ENCODE measurements at places on chromosomes 2 and 18.

DNA sequence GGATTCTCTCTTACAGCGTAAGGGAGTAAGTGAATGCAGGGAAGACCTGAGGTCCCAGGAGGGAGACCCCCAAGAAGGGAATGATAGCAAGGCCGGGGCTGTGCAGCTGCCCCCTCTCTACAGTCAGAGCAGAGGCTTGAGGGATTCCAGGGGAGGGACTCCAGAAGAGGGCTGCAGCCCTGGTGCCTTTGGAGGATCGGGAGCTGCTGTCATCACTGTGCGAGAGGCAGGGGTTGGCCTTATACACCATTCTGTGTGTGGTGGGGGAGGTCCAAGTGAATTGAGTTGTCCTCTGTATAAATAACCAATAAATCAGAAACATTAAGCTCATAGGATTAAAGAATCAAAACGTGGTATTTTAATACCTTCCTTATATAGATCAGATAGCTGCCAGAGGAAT lies 114.9 kb downstream of the GLI2 start:
- DNase-seq = no peak

DNA sequence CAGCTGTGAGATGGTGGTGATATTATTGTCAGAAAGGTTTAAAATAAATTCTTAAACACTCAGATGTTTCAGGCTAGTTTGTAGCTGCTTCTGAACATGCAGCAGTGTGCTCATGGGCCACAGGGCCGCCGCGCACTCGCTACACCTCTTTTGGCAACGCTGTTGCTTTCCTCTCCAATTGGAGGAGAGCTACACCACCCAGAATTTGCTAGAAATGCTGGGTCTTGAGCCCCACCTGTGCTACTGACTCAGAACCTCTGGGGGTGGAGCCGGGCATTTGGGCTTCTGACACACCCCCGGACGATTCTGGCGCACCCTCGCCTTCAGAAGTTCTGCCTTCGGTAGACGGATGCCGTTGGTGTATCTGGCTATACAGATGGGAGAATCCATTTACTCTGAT lies 15.7 kb downstream of the LRRFIP1 start:
- no peak for DNase-seq

DNA sequence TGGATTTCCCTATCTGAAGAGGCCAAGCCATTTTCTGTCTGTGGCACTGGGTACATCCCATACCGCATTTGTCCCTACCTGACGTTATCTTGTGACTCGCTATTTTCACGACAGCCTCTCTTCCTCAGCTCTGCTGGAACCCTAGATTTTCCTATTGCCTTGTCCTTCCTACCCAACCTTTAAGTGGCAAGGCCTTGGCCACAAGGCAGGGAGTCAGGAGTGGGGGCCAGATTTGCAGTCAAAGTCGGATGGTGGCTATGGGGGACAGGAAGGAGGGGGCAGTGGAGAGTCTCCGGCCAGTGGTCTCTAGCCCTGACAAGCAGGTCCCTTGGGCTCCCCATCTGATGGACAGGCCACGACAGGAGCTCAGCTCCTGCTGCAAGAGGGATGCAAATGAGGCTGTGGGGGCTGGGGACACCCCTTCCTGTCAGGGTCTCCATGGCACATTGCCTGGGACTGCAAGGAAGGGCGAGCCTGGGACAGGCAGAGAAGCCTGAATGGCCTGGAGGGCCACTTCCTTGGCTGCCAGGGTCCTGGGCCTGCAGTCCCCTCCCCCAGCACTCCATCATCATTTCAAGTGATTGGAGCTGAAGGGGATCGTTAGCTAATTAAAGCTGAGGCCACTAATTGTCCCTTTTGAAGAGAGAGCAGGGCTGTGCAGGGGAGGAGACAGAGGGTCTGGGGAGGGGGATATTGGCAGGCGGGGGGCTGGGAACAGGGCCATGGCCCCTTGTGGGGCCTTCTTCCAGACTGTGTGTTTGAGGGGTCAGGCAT lies 6.3 kb upstream of the ECEL1 start:
- no peak for DNase-seq

GRCh38 chr2:212245880-212246279 lies 292.7 kb downstream of the ERBB4 start:
- DNase-seq = no peak

DNA sequence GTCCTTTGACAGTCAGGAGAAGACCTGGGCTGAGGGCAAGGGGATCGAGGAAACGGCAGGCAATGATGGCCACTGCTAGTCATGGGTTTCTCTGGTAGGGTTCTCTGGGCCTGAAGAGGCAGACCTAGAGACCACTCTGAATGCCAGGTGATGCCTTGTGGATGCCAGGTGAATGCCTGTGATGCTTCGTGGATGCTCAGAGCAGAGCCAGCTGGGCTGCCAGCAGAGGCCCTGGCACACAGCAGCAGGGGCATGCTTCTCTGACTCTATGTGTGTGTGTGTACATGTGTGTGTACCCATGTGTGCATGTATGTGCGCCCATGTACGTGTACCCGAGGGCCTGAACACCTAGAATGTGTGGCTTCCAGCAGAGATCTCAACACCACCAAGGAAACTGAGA lies 172.0 kb downstream of the TNS1 start:
- no peak for DNase-seq

DNA sequence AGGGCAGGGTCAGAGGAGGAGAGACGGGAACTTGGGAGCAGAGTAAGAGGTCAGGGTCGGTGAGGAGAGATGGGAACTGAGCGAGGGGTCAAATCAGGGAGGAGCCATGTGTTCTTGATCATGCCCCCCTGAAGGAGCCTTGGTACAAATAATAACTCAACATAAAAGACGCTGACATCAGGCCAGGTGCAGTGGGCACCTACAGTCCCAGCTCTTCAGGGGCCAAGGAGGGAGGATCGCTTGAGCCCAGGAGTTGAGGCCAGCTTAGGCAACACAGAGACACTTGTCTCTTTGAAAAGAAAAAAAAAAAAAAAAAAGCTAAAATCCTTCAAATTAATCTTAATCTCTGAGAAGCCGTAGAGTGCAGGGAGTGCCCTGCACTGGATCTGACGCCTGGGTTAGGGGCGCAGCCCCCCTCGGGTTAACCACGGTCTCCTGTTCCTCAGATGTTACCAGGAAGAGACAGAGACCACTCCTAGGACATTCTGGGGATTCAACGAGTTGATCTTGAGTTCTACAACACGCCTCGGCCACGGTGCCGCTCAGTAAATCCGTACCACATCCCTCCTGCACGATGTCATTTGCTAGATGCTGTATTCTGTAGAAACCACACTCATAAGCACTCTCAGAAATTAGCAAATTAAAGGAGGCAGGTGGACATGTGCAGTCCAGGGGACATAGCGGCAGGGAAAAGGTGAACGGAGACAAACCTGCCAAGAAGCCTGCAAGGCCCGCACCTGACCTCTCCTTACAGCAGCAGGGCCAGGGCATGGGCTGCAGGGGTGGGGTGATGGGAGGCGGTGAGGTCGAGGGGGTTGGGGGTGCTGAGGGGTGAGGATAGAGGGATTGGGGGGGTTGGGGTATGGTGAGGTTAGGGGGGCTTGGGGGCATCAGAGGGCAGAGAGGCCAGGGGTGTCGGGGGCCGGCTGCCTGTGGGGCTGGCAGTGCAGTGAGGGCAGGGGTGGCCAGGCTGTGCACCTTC lies 29.2 kb downstream of the SLC66A2 start:
- no peak for DNase-seq

GRCh38 chr18:76988827-76989646 lies 143.5 kb downstream of the MBP start:
- DNase-seq = no peak

DNA sequence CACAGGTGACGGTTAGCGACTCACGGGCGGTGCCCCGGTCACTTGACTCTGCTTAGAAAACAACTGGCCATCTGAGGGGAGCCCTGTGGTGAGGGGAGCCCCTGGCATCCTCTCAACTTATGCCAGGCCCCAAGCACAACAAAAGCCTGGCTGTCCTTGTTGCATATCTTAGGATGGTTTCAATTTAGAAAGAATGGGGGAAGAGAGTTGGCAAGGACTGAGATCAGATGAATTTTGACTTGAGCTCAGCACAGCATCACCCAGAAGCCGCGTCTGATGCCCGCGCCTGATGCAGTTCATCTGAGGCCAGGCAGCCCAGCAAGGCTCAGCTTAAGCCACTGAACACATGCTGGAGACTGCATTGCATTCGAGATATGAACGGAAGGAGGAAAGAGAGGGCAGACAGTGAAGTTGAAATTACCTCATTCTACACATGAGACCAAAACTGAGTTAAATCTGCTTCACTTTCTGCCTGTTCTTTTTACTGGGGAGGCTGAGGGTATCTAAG lies 36.8 kb downstream of the MYT1L start:
- DNase-seq = no peak

DNA sequence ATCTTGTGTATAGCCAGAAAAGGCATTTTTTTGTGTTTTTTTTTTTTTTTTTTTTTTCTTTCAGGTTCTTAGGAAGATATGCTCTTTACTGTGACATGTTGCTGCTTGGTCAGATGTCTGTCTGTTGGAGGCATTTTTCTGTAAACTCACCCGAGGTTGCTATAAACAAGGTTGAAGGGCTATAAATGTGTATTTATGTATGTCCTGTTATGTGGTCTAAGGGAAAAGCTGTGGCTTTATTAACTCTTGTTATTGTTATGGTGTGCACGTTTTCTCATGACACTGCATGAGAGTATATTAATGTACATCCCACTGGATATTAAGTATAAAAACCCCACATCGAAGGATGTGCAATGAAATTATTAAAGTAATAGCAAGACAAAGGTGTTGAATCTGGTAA lies 102.0 kb downstream of the ZNF532 start:
- no peak for DNase-seq

DNA sequence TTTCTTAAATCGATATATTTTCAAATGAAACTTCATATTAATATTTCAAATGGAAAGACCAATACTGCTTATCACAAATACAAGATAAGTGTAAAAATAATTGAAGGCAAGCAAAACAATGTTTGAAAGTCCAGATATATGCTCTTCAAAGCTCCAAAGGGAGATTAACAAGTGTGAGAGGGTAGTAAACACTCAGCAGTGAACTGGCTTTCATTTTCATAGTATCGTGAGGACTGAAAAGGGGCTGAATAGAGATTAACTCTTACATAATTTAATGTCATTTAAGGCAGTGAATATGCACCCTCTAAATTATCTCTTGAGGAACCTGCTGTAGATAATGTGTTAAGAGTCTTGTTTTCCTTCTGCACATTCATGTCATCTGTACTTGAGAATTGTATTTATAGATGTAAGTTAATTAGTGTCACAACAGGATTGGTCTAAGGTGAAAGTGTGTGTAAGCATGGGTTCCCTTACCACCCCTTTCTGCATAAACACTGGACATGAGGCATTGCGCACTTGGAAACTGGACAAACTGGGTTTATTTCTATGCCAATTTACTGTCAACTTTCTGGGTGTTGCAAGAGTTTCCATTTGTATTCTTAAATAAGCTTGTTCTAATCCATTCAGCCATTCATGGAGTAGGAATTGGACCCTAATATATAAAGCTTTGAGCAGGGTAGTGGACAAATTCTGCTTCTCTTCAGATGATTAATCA lies 76.7 kb upstream of the SESTD1 start:
- no peak for DNase-seq

- no peak for DNase-seq
Measured at GRCh38 chr2:208285853-208286252, 19.8 kb downstream of the PIKFYVE start.

DNA sequence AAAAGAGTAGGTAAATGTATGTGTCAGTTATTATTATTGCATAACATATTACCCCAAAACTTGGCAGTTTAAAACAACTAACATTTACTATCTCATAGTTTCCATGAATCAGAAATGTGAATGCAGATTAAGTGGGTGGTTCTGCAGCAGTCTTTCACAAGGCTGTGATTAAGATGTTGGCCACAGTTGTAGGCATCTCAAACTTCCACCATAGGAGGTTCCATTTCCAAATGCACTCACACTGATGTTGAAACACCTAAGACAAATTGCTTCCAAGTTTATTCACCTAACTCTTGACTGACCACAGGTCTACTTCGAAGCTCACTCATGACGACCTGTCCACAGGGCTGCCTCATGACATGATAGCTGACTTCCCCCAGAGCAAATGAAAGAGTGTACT lies 360.8 kb downstream of the GRB14 start:
- no peak for DNase-seq

- no peak for DNase-seq
Measured at GRCh38 chr18:45719106-45719505, 4.9 kb upstream of the SLC14A1 start.

DNA sequence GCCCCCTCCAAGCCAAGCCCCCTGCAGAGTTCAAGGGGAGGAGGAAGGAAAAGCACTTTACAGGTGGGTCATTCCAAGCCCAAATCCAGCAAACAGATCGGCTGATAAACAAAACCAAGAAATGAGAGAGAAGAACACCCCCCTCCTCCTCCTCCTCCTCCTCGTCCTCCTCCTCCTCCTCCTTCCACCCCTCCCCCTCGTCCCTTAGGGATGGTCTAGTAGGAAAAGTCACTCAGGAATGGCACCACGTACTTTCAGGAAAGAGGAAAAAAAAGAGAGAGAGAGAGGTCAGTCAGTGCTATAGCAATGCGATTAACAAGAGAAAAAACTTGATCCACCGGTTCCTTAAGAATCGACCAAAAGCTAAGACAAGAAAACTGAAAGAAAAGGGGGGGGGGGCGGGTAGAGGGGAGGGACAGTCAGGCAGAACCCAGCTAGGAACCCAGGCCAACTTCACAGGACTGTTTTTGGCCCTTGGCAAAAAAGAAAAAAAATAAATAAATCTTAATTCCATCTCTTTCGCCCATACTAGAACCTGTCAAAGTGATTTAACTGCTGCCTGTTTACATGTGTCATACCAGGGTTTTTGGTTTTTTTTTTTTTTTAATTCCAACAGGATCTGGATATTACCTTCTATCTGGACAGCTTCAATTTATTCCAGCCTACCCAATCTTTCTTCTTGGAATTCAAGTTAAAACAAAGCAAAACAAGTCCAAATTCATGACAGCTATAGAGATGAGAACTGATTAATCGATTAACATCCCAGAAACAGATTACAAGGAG lies 906 bp downstream of the IKZF2 start:
- DNase-seq = peak; percentile 35

- DNase-seq = no peak
Measured at GRCh38 chr2:179686718-179687342, 174.6 kb downstream of the ZNF385B start.

DNA sequence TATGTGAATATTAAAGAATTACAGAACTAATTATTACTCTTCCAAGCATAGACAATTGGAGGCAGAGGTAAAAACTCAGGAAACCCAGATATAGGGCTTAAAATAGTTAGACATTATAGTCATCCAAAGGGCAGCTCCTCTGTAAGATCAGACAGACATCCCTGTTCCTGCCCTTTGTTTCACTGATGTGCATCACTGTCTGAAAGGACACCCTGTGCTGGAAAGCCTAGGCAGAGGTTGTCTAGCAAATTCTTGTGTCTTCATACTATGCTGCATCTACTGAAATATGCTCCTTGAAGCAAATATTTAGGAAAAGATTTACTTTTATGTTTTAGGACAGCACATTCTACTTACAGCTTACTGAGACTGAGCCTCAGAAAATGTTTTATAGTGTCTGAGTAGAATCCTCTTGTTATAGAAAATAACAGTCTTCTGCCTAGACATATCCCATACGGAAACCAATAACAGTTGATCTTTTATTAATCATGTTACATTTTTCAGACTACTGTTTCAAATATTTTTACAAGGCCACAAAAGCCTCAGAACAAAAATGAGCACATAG lies 977.3 kb upstream of the CDH2 start:
- no peak for DNase-seq

GRCh38 chr2:223751012-223751411 lies 86.4 kb downstream of the AP1S3 start:
- DNase-seq = no peak

GRCh38 chr18:6476190-6476589 lies 61.5 kb upstream of the L3MBTL4 start:
- DNase-seq = peak; percentile 22

- DNase-seq = peak; percentile 45
Measured at GRCh38 chr2:62415019-62415431, 91.0 kb downstream of the TMEM17 start.

GRCh38 chr2:164009756-164010337 lies 274.0 kb upstream of the FIGN start:
- DNase-seq = peak; percentile 33
